Cerebellar cortex (tissue), 1 donor: ENCODE measurements at places on chromosomes 6 and 20.
A peak's percentile ranks its signal among the peaks of the same experiment; 100 is the strongest.

GRCh38 chr6:124002377-124003081, 198.9 kb downstream of the NKAIN2 start:
- peak; percentile 88 for DNase-seq

DNA sequence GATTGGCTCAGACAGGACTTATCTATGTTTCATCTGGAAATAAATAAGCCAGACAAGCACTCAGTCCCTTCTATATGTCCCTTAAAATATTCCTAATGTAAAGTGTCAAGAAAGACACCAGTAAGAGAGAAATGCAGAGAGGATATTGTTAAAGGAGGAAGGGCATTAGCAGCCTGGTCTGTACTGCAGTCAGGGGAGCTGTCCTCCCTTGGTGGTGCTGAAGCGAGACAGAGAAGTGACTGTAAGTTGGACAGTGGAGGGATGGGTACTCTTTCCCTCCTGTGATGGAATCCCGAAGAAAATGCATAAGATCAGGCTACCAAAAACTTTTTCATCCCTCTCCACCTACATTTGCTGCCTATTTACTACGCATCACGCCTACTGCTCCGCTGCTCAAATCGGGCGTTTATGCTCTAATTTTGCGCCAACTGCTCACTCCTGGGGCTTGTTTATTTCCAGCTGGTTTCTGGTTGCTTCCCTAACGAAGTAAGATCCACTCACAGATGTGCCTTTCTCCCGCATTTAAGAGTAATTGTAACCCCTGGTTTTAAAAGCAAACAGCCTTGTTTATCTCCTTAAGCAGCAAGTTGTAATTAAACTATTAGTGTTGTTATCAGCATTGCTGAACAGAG, 35.2 kb downstream of the PHACTR1 start:
- DNase-seq = peak; percentile 27

GRCh38 chr20:61674688-61675087, 391.0 kb downstream of the TAF4 start:
- DNase-seq = no peak

GRCh38 chr6:139156551-139156950, 21.7 kb downstream of the HECA start:
- DNase-seq = no peak

DNA sequence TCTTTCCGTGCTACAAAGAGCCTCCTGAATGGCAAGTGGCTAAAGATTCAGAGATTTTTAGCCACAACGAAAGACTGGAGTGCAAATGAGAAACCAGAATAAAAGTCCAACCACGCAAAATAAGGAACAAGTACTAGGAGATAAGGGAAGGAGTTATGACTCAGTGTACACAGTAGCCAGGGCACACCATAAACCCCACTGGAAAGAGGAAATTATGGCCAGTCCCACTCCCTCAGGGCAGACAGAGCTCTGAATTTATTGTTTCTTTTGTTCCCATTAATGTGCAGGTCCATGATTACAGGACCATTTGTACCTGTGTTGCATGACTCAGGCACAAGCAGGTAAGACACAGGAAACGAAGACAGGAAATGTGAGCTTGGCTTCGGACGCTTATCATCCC, 150.3 kb upstream of the PREP start:
- DNase-seq = no peak

GRCh38 chr6:52551483-52552277, 25.2 kb downstream of the TRAM2 start:
- peak; percentile 67 for DNase-seq

DNA sequence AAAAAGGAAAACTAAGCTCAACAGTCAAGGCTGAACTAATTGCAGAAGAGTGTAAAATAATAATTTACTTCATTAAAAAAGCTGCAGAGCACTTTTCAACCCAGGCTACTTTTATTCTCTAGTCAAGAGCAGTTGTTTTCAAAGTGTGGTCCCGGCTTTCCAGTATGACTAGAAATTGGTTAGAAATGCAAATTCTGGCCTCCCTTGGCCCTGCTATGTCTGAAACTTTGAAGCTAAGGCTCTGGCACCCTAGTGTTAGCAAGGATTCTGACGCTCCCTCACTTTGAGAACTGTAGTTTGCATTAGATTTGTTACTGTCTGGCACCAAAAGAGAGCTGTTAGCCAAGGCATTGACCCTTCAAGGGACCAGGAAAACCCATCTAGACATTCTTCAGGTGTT, 9.5 kb upstream of the NXT1 start:
- no peak for DNase-seq

- no peak for DNase-seq
Observed at GRCh38 chr20:36967636-36968035, 16.1 kb upstream of the SAMHD1 start.

GRCh38 chr20:9319687-9320384, 194.6 kb upstream of the LAMP5 start:
- DNase-seq = no peak

- no peak for DNase-seq
Observed at GRCh38 chr6:117205876-117206275, 59.5 kb upstream of the VGLL2 start.

GRCh38 chr20:19993958-19994669, 23.0 kb upstream of the NAA20 start:
- no peak for DNase-seq

DNA sequence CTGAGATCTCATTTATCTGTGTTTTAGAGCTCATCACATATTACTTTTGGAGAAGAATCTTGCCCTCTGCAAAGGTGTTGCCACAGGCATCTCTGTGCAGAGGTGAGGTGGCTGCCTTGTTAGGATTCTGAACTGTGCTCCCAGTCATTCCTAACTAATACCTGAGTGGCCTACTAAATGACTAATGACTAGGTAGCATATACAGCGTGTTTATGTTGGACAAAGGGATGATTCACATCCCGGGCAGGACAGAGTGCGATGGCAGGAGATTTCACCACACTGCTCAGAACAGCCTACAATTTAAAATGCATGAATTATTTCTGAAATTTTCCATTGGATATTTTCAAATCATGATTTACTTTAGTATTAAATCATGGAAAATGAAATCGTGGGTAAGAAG, 23.1 kb upstream of the CGA start:
- DNase-seq = no peak

DNA sequence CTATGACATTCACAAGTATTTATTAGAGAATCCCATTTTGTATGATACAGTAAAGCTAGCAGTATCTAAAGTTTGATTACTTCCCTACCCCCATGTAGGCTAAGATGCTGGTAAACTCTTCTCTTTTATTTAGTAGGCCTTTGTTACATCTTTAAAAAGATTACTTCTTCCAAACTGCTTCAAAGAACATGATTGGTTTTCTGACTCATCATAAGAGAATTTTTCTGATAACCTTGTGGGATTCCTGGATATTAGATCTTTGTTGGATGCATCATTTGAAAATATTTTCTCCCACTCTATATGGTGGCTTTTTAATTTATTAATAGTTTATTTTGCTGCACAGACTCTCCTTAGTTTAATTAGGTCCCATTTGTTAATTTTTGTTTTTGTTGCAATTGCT, 898.3 kb upstream of the ADGRB3 start:
- no peak for DNase-seq

DNA sequence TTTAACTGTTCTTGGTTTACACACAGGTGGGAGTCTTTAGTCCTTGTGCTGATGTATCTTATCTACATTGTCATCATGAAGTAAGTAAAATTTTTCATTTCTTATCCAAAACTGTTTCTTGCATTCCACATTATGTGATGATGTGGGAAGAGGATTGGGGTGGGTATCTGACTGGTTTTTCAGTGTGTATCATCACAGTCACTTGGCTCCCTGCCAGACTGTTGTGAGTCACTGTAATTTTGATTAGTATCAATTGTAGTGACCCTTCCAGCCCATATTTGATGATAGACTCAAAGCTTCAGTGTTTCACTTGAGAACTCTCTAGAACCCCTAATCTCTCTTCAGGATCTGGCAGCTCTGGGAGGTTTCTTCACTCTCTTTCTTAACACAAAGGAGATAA, 84.5 kb upstream of the RIN2 start:
- no peak for DNase-seq

- DNase-seq = no peak
Observed at GRCh38 chr6:110287462-110288341, 70.4 kb downstream of the METTL24 start.

GRCh38 chr6:138987643-138988468, at the start of gene REPS1:
REPS1 (minus strand) TSS chr6:138988253; CDS start chr6:138987682, 571 bp downstream.
- DNase-seq = peak; percentile 84

DNA sequence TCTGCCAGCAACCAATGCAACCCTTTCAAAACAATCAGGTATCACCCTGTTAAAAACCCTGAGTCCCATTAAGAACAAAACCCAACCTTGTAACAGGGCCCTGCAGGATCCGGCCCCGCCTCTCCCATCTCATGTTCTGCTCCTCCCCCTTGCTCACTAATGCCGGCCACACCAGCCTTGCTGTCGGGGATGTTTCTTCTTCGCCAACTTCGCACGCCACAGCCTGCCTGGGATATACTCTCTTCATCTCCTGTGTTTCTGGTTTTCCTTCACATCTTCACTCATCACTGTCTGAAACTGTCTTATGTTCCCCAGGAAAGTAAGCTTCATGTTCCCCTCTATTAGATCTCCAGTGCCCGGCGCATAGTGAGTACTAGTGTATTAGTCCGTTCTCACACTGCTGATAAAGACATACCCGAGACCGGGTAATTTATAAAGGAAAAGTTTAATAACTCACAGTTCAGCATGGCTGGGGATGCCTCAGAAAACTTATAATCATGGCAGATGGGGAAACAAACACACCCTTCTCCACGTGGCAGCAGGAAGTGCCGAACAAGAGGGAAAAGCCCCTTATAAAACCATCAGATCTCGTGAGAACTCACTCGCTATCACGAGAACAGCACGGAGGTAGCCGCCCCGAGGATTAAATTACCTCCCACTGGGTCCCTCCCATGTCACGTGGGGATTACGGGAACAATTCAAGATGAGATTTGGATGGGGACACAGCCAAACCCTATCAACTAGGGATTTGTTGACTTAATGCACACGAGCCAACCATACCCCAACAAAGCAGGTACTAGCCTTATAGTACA, 5.1 kb downstream of the TP53RK start:
- DNase-seq = no peak

DNA sequence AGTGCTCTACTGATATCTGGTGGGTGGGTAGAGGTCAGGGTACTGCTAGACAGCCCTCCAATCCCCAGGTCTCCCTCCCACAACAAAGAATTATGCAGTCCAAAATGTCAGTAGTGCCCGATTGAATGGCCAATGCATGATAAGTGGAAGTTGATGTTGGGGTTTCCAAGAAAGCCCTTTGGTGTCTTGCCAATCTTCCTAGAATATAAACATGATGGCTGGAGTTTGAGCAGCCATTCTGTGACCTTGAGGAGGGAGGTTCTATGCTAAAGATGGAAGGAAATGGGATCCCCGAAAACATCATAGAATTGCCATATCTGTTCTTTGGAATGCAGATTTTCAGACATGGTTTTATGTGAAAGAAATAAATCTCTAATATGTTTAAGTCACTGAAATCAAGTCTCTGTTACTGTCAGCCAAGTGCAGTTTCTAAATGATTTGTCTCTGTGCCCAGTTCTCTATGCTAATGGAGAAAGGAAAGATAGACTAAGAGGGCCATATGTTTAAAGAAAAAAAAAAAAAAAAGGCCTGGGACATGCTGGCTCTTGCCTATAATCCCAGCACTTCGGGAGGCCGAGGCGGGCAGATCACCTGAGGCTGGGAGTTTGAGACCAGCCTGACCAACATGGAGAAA, 32.8 kb upstream of the PTPN1 start:
- DNase-seq = no peak

GRCh38 chr20:40431611-40432010, 257.4 kb downstream of the MAFB start:
- no peak for DNase-seq

- DNase-seq = no peak
Observed at GRCh38 chr6:41733360-41733706, 2.1 kb downstream of the TFEB start.

DNA sequence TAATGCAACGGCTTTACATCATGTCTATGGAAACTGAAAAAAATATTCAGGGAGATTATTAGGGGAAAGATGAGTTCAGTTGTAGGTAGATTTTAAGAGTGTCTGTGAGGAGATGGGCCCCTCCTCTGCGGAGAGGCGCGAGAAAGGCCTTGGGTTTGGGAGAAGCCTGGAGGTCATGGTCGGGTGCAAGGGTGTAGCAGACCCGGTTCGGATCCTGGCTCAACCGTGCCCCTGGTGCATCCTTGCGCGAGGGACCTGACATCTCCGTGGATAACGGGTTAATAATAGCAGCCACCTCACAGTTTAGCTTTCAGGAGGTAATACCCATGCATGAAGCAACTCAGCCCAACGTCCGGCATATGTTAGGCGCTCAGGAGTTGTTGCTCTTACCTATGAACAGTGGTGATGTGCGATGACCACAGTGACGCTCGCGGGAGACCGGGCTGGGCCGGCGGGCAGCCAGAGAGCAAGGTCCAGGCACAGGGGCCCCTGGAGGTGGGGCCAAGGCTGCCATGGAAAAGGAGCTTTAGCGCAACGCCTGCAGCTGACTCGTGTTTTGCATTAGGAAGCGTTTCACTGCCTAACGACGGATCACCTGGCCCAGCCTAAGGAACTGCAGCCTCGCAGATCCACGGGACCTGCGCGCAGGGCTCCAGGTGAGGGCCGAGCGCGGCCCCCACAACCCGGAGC, 146.4 kb upstream of the ARID1B start:
- DNase-seq = no peak

DNA sequence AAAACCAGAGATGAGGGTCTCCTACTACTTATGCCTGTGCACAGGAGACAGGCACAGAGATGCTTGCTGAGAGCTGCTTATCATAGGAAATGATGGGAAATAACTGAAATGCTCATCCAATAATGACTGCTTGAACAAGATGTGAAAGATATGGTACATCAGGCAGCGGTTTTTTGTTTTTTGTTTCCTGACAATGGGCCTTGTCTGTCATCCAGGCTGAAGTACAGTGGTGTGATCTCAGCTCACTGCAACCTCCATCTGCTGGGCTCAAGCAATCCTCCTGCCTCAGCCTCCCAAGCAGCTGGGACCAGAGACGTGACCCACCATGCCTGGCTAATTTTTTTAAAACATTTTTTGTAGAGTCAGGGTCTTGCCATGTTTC, 1.2 kb upstream of the RIPOR3 start:
- no peak for DNase-seq

DNA sequence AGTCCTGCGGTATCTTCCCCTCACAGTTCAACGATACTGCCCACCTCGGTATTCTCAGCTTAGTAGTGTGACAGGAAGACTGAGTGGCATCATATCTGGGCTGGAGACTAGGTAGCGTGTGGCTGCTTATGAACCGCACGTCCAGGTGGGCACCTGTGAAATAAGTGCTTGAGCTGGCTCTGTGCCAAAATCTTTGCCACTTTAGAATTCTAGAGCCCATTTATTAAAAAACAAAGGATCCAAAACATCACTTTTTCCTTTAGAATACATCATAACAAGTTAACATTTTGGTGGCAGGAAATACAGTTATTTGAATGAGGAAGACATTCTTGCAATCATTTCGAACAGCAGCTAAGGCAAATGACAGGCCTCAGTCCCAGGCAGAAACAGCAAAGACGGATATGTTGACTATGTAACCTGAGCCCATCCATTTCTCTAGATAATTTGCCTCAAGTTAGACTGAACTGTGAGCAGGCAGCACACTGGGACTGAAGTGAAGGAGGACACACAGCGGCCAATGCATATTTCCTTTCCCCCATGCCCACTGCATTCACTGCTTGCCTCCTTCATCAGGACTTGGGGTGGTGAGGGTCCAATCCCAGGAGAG, 136.6 kb downstream of the GMDS start:
- no peak for DNase-seq

GRCh38 chr6:126039284-126039683, 52.9 kb downstream of the TRMT11 start:
- no peak for DNase-seq

GRCh38 chr6:88614316-88614877, 349.0 kb downstream of the RNGTT start:
- no peak for DNase-seq
